Smooth muscle cell of the brain vasculature (primary cell): ENCODE measurements at places on chromosomes 1 and 21.

GRCh38 chr1:221701570-221702186, 40.2 kb downstream of the DUSP10 start:
- DNase-seq = no peak

GRCh38 chr21:16218682-16219343, 489.0 kb downstream of the USP25 start:
- DNase-seq = no peak

- no peak for DNase-seq
Measured at GRCh38 chr1:23399229-23399628, 25.3 kb downstream of the TCEA3 start.

- no peak for DNase-seq
Measured at GRCh38 chr1:220527279-220527907, 543 bp upstream of the MARK1 start.

GRCh38 chr1:181759481-181759880, 276.2 kb downstream of the CACNA1E start:
- DNase-seq = no peak

- DNase-seq = no peak
Measured at GRCh38 chr1:180849031-180849775, 63.5 kb upstream of the KIAA1614 start.

DNA sequence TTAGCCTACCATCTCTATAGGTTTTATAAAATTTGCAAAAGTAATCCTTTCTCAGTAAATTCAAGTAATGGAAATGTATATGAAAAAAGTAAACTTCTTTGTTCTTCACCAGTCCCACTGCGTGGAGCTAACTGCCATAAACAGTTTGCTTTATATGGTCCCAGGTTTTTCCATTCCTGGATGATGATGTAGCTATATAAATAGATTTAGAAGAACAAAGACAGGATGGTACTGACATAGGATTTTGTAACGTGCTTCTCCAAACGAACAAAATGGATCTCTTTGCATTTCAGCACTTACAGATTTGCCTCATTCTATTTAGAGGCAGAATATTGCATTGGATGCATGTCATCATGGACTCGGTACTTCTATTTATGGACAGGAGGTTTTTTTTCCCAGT, 57.3 kb downstream of the SMYD2 start:
- no peak for DNase-seq

DNA sequence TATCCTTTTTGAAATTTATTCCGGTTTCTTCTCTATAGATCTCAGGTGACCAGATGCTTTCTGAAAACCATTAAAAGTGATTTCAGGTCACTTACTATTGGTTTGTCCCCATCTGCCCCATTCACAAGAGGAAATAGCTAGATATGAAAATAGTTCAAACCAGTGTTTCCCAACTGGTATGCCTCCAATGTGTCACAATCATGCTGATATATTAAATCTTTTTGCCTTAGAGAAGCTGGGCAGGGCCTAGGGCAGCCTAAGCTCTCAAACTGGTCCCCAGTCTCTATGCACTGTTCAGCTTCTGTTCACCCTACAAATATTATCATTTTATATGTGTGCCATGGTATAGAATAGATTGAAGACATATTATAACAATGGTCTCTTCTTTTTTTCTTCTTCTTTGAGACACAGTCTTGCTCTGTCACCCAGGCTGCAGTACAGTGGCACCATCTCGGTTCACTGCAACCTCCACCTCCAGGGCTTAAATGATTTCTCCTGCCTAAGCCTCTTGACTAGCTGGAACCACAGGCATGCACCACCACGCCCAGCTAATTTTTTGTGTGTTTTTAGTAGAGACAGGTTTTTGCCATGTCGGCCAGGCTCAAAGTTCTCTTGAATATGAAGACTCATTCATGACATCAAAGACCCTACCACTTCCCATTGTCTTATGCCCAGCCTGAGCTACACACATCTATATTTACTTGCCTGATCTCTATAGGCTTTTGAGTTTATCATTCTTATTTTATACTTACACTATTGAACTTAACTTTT, 15.7 kb downstream of the PTPN22 start:
- no peak for DNase-seq

DNA sequence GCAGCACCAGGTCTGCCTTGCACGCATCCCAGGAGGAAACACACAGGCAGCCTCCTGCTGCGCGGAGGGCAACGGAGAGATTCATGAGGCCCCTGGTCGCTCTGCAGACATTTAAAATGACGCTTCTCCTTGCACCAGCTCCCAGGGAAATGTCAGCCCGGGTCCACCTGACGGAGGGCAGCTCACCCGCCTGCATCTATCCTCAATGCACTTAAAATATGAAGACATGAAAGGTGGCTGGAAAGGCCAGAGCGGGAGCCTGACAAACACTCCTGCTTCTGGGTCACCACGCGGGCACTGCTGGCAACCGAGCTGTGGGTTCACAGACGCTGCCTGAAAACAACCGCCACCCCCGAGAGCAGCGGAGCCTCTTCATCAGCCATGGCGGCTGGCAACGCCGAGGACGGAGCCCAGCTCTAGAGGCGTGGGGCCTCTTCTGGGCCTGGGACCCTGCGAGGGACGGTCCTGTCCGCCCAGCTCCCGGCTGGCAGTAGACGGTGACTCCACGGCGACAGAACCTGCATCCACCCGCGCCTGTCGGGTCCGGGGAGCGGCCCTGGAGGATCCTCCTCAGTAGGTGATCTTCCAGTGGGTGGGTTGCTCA, 22.7 kb downstream of the POFUT2 start:
- no peak for DNase-seq
